ENCODE measurements at places on chromosomes 7 and 10. TPM values are rescaled to one million over a fixed set of nuclear protein-coding genes. Genes with fewer than 3 reads are reported as not detected.

CXCL12 gene
- 40.8 TPM for total RNA-seq

WNT16 gene
- not detected for total RNA-seq

WNT2 gene
- total RNA-seq, result 12.9 TPM

FRMD4A gene
- 38.3 TPM for total RNA-seq

UBN2 gene
- 23.5 TPM for total RNA-seq

GIGYF1 gene
- total RNA-seq, result 44.5 TPM

OR2A2 gene
- total RNA-seq, result not detected

DNA sequence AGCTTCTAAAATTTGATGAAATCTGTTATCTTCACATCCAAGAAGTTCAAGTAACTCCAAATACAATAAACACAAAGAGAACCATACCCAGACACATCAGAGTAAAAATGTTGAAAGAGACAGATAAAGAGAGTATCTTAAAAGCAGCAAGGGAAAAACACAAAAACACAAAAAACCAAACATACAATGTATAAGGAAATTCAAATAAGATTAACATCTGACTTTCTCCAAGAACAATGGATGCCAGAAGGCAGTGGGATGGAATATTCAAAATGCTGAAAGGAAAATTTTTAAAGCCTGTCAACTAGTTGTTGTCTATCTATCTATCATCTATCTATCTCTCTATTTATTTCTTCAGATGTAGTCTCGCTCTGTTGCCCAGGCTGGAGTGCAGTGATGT, 72.4 kb upstream of the MKLN1 start:
- no peaks in the 10 kb centered on the region for H3K36me3 ChIP-seq
- no peaks in the 10 kb centered on the region for H3K27me3 ChIP-seq
- H3K4me1 ChIP-seq, result no peaks in the 10 kb centered on the region
- DNase-seq, result no peak
- H3K4me3 ChIP-seq, result no peak overlapping the region
- no peak overlapping the region for H3K27ac ChIP-seq

GRCh38 chr7:17580856-17581255, 282.4 kb downstream of the AHR start:
- no peaks in the 10 kb centered on the region for H3K27me3 ChIP-seq
- H3K27ac ChIP-seq, result no peak overlapping the region
- H3K4me1 ChIP-seq, result no peaks in the 10 kb centered on the region
- no peak for DNase-seq

DNA sequence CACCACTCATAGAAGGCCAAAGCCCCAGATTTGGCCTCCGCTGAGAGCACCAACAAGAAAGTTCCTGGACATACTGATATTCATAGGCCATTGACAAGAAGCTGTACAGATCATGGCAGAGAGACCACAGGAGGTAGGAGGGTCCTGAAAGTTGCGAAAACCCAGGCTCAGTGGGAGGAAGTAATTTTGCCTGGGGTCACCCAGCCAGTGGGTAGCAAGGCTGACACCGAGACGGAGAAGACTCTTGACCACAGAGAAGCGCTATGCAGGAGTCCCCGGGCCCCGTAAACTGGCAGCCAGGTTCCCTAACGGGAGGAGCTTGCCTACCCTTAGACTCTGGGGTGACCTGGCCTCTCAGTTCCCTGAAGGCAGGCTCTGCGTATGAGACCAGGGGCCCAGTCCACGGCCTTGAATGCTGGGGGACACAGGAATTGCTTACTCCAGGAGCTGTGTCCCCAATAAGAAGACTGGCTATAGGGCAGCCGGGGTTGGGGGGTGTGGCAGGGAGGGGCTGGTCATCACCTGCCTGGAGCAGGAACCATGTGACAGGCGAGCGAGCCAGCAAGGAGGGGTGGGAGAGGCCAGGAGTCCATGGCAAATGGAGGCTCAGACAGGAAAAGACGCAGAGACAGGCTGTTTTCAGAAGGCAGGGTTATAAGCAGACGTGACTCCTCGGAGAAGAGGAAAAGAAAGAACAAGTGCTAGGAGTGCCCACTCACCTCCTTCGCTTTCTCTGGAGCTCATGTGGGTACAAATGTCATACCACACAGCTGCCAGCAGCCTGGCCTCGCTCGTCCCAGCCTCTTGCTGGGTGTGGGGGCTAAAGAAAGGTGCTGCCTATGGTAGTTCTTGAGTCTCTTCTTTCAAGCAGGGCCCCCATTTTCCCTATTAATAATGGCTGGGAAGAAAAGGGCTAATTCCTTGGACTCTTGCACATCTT, 24.6 kb upstream of the NPFFR1 start:
- H3K27me3 ChIP-seq, result no peaks in the 10 kb centered on the region
- no peak overlapping the region for H3K4me3 ChIP-seq
- DNase-seq, result no peak
- no peaks in the 10 kb centered on the region for H3K36me3 ChIP-seq

DNA sequence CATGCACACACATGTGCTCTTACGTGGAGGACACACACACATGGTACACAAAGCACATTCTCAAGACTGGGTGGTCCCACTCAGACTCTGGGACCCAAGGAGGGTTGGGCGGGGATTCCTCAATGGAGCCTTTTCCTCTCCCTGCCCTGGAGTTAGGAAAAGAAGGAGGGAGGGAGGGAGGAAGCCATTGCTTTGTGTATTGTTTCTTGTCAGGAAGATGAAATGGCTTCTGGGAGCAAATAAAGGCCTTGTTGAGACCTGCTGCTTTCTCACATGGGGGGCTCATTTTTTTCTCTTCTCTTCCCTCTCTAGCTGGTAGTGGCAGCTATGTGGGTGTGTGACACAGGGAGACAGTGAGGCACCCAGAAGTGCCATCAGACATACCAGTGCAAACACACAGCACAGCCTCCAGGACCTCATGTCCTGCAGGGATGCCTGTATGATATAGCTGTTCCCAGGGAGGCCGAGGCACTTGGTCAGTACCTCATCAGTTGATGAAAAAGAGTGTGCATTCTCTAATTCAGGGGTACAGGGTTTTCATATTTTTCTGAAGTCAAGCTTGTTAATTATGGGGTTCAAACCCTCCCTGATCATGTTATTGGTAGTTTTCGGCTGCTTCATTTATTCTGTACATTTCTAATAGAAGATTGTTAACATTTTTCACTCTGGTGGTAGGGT, 5.7 kb downstream of the AQP1 start:
- peaks cover 50% of the 10 kb centered on the region for H3K4me1 ChIP-seq
- H3K27me3 ChIP-seq, result no peaks in the 10 kb centered on the region
- H3K27ac ChIP-seq, result no peak overlapping the region
- DNase-seq, result no peak
- H3K36me3 ChIP-seq, result peaks cover 41% of the 10 kb centered on the region

DNA sequence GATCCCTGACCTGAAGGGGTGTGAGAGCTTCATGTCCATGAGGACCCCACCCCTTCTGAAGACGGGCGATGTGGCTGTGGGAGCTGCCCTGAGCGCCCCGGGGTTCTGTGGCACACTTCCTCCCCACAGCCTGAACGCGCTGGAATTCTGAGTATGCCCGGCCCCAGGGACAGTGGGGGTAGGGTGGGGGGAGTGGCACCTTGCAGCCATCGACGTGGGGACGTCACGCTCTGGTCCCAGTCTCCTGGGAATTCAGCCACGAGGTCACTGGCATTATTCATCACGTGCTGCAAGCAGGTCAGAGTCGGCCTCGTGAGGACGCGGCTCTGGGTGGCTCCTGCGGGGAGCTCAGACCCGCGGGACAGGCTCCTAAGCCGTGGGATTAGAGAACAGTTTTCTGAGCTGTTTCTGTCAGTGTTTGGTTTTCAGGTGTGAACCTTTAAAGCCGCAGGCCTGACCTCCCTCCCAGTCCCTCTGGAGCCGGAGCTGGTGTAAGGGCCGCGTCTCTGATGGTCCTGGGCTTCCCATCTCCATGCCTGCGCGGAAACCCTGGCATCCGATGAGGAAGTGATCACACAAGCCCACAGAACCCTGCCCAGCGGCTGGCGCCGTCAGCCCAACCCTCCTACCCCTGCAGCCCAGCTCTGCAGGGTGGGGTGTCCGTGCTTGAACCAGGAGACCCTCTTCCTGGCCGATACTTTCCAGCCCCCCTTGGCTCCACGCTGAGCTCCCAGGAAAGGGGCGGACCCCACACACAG, 16.1 kb downstream of the GPR146 start:
- H3K4me1 ChIP-seq, result peaks cover 23% of the 10 kb centered on the region
- DNase-seq, result peak; percentile 75
- H3K36me3 ChIP-seq, result peaks cover 5% of the 10 kb centered on the region
- peak overlapping the region; percentile 75 for H3K27ac ChIP-seq

GRCh38 chr10:119450606-119451299, 91.8 kb downstream of the RGS10 start:
- H3K27ac ChIP-seq, result no peak overlapping the region
- no peaks in the 10 kb centered on the region for H3K4me1 ChIP-seq
- H3K4me3 ChIP-seq, result no peak overlapping the region
- DNase-seq, result no peak

DNA sequence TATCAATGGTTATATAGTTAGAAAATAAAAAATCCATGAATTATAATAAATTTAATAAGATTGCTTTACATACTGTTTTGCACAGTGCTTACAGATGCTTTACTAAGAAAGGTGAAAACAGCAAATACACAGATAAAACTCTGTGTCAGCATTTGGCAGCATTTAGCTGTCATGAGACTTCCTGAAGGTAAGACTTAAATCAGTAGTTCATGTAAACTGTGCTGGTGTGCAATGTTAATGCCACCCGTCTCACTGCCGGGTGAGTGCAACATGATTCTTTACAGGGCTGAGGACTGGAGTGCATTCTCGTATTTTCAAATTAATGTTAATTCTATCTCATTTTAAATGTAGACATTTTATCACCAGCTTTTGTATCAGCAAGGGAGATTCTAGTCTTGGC, 326.2 kb upstream of the POT1 start:
- H3K4me3 ChIP-seq, result no peak overlapping the region
- H3K27ac ChIP-seq, result no peak overlapping the region
- no peaks in the 10 kb centered on the region for H3K36me3 ChIP-seq
- no peak for DNase-seq
- no peaks in the 10 kb centered on the region for H3K27me3 ChIP-seq

GRCh38 chr7:103301441-103301840, 4.2 kb downstream of the PMPCB start:
- H3K27ac ChIP-seq, result no peak overlapping the region
- H3K27me3 ChIP-seq, result no peaks in the 10 kb centered on the region
- DNase-seq, result no peak
- H3K4me3 ChIP-seq, result no peak overlapping the region
- peaks cover 78% of the 10 kb centered on the region for H3K36me3 ChIP-seq

DNA sequence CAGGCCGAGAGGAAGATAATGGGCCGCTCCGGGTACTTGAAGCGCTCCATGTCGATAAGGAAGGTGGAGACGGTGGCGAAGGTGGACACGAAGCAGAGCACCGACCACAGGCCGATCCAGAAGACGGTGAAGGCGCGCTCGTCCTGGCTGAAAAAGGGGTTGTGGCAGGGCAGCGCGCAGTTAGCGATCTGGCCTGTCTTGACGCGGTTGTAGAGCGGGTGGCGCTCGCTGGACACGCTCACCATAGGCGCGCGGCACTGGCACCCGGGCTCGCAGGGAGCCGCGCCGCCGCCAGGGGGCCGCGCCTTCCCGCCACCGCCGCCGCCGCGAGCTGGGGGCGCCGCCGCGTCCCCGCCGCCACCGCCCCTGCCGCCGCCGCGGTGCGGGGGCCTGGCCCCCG, 1.6 kb downstream of the FZD8 start:
- H3K27me3 ChIP-seq, result peaks cover 7% of the 10 kb centered on the region
- H3K27ac ChIP-seq, result no peak overlapping the region
- H3K4me1 ChIP-seq, result peaks cover 19% of the 10 kb centered on the region
- H3K36me3 ChIP-seq, result no peaks in the 10 kb centered on the region

DNA sequence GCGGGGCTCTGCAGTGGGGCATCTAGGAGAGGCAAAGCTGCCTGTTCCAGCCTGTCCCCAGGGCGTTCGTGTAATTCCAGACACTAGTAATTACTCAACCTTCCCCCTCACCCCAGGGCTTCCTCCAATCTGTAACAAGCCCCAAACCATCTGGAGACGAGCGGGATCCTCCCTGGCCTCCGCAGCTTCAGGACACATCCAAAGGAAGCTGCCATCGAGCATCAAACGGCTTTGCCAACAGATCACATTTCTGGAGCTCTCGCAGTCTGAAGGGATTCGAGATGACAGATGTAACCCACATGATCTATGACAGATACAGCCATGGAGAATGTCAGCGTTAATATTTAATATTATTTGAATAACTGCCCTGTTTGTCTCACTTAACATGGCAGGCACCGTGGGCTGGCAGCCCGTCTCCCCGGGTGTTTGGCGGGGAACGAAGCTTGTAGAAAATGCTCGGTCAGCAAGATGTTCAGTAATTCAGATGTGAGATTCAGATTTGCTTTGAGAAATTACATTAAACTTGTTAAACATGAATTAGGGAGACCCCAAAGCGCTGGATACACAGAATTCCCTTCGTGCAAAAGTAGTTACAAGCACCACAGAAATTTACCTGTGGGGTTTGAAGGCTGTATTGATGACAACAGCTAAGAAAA, 108.5 kb upstream of the C7orf33 start:
- no peak overlapping the region for H3K4me3 ChIP-seq
- H3K27me3 ChIP-seq, result no peaks in the 10 kb centered on the region
- DNase-seq, result no peak

DNA sequence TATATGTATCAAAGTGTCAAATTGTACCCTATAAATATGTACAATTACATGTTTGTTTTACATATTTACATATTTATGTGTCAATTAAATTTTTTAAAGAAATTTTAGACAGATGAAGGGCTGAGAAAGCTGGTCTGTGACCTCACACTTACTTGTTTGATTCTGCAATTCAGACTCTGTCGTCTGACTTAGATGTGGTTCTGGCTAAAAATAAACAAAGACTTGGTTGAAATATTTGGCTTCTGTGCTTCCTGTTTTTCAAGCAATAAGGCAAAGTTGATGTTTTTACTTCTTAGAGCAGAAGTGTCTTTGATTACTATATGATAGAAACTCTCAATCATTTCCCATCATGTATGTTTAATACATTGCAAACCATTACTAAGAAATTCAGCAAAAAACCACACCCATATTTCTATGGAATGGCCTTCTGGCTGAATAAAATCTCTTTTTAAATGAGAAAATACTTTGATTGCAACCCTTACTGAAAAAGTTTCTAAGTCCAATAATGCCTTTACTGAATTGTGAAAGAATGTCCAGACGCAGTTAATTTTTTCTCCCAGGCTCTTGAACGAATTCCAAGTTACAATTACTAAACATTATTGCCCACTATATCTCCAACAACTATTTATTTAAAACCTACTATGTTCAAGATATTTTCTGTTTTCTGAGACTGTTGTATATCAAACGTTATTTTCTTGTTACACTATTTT, 59.5 kb upstream of the PRKG1 start:
- H3K27ac ChIP-seq, result peak overlapping the region; percentile 39
- no peaks in the 10 kb centered on the region for H3K36me3 ChIP-seq
- H3K27me3 ChIP-seq, result no peaks in the 10 kb centered on the region
- no peak overlapping the region for H3K4me3 ChIP-seq
- H3K4me1 ChIP-seq, result peaks cover 6% of the 10 kb centered on the region
- DNase-seq, result no peak

- no peaks in the 10 kb centered on the region for H3K4me1 ChIP-seq
- H3K36me3 ChIP-seq, result no peaks in the 10 kb centered on the region
- H3K27ac ChIP-seq, result no peak overlapping the region
- no peak overlapping the region for H3K4me3 ChIP-seq
- H3K27me3 ChIP-seq, result no peaks in the 10 kb centered on the region
These were observed 260.1 kb upstream of the AUTS2 start for GRCh38 chr7:69338144-69338543.

- no peak for DNase-seq
- H3K27me3 ChIP-seq, result no peaks in the 10 kb centered on the region
- no peak overlapping the region for H3K27ac ChIP-seq
- no peak overlapping the region for H3K4me3 ChIP-seq
- no peaks in the 10 kb centered on the region for H3K36me3 ChIP-seq
These were observed 157.4 kb upstream of the TCF7L2 start for GRCh38 chr10:112792487-112793201.

GRCh38 chr10:87739703-87740102, 78.3 kb downstream of the ATAD1 start:
- H3K4me3 ChIP-seq, result no peak overlapping the region
- H3K27me3 ChIP-seq, result no peaks in the 10 kb centered on the region
- peaks cover 20% of the 10 kb centered on the region for H3K4me1 ChIP-seq
- no peak overlapping the region for H3K27ac ChIP-seq
- no peak for DNase-seq

Data from upper lobe of right lung (tissue), 1 donor.